Fibroblast of skin of left biceps (primary cell): ENCODE measurements at places on chromosomes 4 and X.

GRCh38 chrX:72002875-72003274 is 92.2 kb downstream of the NHSL2 start:
- DNase-seq, result no peak

GRCh38 chr4:142960126-142960525 is 114.0 kb upstream of the INPP4B start:
- DNase-seq, result no peak

- no peak for DNase-seq
Observed at GRCh38 chr4:137452799-137453198, 79.5 kb downstream of the PCDH18 start.

- DNase-seq, result no peak
Observed at GRCh38 chr4:40157436-40157835, 39.4 kb upstream of the RHOH start.

GRCh38 chrX:73922856-73923455 is 360.0 kb downstream of the CHIC1 start:
- DNase-seq, result no peak

- no peak for DNase-seq
Observed at GRCh38 chr4:67587156-67587555, 28.6 kb downstream of the STAP1 start.

DNA sequence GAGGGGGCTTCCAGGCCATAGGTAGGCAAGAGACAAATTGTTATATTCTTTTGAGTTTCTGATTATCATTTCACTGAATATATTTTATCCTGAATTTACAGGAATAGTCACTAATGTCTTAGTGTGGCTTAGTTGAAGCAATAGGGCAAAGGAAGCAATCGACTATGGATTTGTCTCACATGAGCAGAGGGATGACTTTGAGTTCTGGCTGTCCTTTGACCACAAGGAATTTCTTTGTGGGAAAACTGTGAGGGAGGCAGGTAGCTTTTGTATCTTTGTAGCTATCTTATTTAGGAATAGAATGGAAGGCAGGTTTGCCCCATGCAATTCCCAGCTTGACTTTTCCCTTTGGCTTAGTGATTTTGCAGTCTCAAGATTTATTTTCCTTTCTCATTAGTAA is 207.3 kb upstream of the ANXA10 start:
- no peak for DNase-seq

DNA sequence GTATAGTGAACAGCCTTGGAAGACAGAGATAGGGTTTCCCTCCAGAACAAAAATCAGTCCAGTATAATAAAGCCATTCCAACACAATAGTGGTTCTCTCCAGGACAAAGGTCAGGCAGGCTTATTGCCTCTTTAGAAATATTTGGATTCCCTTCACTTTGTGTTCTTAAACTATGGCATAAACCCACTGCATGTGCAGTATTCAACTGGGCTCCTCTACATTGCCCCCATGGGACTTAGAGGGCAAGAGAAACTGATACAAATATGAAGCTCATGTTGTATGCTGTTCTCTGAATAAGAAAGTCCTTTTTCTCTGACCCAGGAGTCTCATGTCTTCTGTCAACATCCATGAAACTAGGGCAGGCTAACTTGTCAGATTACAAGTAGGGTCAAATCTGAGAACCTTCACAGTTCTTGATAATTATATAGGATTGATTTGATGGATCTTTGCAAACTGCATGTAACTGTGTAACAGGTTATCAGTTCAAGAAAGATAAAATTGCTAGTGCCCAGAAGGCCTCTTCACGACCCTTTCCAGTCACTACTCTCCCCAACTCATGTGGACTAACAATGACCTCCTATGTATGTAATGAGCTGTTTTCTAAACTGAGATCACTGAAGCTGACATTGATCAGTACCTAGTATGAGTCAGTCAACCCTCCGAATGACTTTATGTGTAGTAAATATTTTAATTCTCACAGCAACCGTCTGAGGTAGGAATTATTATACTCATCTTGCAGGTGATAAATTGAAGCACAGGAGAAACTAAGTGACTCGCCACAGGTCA is 31.9 kb upstream of the FAM9C start:
- no peak for DNase-seq

DNA sequence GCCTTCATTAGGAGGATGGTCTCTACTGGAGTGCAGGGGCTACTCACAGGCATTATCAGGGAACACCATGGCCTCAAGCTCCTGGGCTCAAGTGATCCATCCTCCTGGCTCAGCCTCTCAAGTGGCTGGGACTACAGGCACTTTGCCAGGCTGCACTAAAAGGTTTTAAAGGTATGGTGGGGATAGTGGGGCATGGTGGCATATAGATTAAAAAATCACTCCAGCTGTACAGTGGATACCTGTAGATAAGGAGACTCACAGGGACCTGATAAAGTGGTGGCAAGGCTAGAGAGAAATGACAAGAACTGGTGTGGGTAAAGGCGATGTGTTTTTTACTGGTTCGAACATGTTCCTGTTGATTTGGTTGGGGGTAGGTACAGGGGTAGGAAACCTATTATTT is 5.9 kb downstream of the ZAR1 start:
- no peak for DNase-seq

GRCh38 chr4:174358410-174358809 is 74.7 kb downstream of the CEP44 start:
- no peak for DNase-seq

DNA sequence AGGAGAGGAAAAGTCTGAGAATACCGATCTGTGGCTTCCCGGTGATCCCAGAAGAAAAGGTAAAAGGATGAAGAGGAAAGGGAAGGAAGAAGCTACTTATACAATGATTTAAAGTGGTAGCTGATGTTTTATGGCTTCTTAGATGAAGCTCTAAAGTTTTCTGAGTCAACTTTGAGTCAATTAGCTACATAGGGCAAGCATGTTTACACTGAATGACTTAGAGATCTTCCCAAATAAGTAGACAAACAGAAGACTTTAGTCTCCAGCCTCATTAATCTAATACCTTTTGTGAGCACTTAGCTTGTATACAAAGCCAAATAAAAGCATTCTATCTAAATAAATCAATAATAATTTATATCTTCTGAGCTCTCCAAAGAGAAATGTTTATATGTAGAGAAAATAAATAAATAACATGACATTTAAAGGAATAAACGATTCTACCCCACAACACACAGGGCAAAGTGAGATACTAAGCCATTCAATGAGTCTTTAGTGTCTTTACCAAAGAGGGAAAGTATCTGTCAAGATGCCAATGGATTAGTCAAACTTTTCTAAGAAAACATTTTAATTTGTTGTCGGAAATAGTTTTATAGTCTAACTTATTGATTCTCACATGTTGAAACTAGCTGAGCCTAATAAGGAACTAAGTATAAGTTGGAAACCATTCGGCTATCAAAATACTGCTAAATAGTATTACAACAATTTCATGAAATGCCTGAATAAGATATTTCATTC is 46.0 kb upstream of the TMEM184C start:
- DNase-seq, result no peak

DNA sequence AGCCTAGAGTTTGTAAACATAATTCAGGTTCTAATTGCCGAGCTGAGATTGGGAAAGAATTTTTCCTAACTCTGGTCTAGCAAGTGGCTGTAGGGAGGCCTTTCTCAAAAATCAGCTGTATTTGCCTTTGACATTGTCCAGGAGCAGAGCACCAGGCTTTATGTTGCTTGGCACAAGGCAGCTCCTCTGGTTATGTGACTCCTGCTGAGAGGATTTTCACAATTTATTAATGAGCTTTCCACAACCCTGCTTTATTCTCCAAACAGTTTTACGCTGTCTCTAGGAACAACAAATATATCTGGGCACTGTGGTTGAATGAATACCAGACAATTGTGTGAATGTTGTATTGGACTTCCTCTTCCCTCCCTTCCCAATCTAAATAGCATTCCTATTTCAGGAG is 14.9 kb downstream of the LSM6 start:
- DNase-seq, result no peak

DNA sequence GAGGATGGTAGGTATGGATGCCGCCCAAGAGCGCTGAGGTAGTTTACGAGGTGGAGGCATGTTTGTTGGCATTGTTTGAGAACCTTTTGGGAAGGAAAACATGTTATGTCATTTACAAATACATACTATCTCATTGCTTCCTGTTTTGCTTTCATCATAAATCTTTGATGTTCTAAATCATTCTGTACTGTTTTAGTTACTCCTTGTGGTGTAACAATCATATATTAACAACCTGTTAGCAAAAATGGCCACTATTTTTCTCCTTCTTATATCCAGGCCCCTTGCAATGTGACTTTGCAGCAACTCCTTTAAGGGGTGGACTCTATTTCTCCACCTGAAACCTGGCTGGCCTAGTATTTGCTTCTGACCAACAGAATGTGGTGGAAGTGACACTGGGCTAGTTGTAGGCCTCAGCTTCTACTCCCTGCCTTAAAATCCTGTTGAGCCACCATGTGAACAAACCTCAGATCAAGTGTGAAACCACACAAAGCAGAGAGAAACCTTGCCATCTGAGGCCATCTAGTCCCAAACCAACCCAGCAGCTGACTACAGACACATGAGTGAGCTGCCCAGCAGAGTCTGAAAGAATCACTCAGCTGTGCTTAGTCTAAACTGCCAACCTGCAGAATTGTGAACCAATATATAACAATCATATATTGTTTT is 15.8 kb upstream of the CXorf38 start:
- DNase-seq, result no peak

- DNase-seq, result no peak
Observed at GRCh38 chr4:40484346-40485090, 145.1 kb downstream of the RBM47 start.

- no peak for DNase-seq
Observed at GRCh38 chr4:7989654-7990053, 50.0 kb upstream of the AFAP1 start.

DNA sequence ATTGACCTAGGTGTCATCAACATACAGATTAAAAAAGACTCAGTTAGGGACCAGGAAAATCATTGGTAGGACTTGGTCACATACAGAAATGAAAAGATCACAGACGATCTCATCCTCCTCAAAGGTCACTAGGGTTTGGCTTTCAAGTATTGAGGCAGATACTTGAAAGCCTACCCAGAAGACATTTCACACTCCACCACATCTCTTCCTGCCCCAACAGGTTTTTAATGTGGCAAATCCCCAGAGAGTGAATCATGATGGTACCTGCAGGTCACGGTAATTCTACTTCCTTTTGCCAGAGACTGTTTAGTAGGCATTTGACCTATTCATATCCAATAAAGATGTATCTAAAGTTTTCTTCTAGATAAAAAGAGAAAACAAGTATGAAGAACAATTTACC is 44.1 kb downstream of the INPP4B start:
- no peak for DNase-seq

DNA sequence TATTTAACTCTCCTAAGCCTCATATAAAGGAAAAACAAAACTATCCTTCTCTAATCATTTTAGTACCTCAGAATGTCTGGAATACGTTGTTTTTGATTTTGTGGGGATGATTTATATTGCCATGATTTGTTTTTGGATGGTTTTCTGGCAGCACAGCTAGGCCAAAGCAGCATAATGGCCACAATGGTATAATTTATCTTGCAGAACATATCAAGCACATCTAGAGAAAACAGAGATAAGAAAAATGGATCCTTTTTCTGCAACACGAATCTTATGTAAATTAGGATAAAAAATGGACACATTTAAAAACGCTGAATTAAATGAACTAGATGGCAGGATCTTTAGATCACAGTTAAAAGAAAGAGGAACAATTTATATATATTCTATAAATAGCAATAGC is 269.9 kb upstream of the FAT4 start:
- DNase-seq, result no peak

GRCh38 chr4:127656047-127656680 is 23.4 kb downstream of the INTU start:
- no peak for DNase-seq

- no peak for DNase-seq
Observed at GRCh38 chrX:119145241-119145653, 17.6 kb upstream of the KIAA1210 start.

- no peak for DNase-seq
Observed at GRCh38 chrX:114903618-114904017, 113.8 kb downstream of the IL13RA2 start.

DNA sequence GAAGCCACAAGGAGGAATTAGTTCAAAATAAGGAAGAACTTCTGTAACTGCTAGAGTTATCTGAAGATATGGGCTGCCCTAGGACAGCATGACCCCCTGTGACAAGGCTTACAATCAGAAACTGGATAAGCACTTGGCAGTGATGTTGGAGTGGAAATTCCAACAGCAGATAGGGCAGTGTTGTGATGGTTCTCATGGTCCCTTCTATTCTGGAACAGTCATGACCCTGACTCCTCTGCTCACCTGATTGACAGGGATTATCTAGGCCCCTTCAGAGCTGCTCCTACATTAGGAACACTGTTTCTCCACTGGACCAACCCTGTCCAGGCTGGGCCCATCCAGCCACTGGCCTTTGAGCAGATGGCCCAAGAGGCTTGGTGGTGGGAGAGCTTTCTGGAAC is 17.9 kb downstream of the NALF2 start:
- DNase-seq, result no peak

- DNase-seq, result no peak
Observed at GRCh38 chrX:19904778-19905367, 17.5 kb upstream of the SH3KBP1 start.

- no peak for DNase-seq
Observed at GRCh38 chr4:127995776-127996175, 30.6 kb downstream of the ABHD18 start.

DNA sequence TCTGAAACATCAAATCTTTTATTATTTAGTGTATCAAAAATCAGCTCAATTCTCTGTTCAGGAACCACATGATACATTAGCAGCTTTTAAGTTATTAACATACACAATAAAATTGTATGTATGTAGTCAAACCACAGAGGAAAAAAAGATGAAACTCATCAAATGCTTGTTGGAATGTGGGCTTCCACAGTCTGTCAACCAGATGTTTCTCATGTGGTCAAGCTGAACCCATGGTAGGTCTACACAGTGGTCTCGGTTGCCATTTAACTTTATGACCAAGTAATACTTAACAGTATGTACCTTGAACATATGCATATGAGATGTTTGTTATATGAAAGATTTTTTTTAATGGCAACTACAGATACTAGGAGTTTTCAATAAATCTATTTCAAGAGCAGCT is 427.8 kb downstream of the IL15 start:
- DNase-seq, result no peak

DNA sequence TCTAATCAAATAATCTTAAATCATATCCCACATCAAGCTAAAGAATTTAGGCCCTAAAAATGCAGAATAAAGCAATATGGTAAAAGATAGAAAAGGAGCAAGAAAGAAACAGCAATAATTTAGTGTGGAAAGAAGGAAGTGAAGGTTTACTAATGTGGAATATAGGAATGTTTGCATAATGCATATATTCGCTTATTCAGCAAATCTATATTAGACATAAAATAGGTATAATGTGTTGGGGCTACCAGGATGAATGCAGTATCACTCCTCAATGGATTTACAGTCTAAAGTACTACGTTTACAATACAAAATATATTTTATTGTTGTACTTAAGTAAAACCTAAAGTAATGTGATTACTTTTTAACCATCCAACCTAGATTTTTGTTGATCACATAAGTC is 4.7 kb downstream of the CENPE start:
- no peak for DNase-seq

GRCh38 chrX:118495958-118496762 is 545 bp downstream of the DOCK11 start:
- DNase-seq, result no peak
